ENCODE measurements at places on chromosomes 13 and 19.

GRCh38 chr19:13633109-13633508, 126.8 kb upstream of the CACNA1A start:
- peak; percentile 82 for DNase-seq

GRCh38 chr13:27619093-27619727, 1.1 kb downstream of the LNX2 start:
- DNase-seq, result peak; percentile 38

- DNase-seq, result no peak
Observed at GRCh38 chr19:56835401-56835800, 5.1 kb downstream of the PEG3 start.

DNA sequence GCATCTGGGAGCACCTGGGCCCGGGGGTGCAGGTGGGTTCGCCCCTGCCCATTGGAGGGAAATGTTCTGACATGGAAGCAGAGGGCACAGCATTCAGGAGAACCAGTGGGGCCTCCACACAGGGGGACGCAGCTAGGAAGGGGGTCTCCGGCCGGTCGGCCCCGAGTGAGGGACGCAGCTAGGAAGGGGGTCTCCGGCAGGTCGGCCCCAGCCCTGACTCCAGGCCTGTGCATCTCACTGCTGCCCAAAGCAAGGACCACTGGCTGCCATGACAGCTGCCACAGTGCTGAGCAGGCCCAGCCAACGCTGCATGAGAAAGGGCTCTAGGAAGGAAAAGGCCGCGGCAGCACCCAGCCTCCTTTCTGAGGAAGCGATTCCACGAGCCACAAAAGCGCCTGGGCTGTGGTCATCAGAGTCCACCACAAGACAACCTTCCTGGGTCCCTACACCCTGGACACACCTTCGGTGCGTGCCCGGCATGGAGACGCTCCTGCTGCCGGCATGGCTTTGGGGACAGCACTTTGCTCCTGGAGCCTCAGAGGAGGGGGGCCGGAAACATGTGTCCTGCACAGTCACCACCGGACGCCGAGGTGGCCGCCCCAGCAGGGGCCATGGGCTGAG, 9.7 kb downstream of the RASA3 start:
- DNase-seq, result no peak

- no peak for DNase-seq
Observed at GRCh38 chr19:33157906-33158305, 26.0 kb downstream of the WDR88 start.
